Left ventricle myocardium inferior (tissue), 1 donor: ENCODE measurements at places on chromosomes 3 and 15. TPM values are rescaled to one million over a fixed set of nuclear protein-coding genes. Genes with fewer than 3 reads are reported as not detected.

The CPNE4 gene
- total RNA-seq: 17.9 TPM

The SLC28A1 gene
- total RNA-seq: 0.91 TPM

The CA12 gene
- 0.25 TPM for total RNA-seq

The KLHL6 gene
- 0.69 TPM for total RNA-seq

The ZNF660 gene
- 1.1 TPM for total RNA-seq

DNA sequence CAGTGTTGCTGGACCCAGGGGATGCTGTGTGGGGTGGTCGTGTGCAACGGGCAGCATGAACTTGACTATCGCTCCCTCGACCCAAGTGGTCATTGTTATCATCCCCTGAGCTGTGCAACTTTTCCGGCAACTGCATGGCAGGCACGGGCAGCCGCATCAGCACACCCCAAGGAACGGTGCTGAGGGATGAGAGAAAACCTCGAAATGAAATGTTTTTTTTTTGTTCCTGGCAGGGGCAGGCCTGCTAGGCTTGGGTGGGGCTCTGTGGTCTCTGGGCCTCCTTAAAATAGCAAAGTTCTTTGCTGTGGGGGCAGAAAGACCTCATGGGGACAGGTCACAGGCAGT is 51.4 kb downstream of the CORO2B start:
- no peak for DNase-seq

GRCh38 chr3:153087595-153088566 is 74.1 kb upstream of the RAP2B start:
- peak; percentile 32 for DNase-seq

DNA sequence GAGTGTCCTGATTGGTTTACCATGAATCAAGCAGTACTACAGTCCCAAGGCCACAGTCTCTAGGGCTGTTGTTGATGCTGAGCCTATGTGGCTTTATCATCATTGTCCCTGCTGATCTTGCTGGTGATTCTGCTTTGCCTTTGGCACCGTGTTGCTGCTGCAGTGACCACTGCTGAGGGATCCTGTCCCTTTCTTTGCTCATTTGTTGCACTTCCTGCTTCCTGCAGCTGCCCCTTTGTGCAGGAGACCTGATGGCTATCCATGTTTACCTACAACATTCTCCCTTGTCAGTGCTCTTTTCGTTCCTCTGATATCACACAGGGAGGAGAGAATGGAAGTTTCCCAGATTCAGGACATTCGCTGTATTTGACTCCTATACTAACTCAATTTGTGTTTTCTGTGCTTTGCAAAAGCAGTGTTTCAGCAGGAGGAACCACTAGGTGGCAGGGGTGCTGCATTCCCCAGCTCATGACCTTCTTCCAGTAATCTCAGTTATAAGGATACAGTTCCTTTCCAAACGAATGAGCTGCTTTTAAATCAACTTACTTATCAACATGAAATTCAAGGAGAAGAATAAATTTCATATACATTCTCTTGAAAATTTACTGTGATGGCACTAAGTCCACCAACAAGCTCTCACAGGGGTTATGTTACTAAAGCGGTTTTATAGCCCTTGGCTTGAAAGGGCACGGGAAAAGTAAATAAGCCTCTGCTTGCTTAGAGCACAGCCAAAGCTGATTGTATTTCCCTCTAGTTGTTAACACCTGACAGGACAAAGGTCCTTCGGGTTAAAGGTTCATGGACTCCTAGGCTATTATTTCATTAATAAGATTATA is 9.7 kb upstream of the THUMPD3 start:
- peak; percentile 60 for DNase-seq

GRCh38 chr3:154275292-154275691 is 49.0 kb downstream of the DHX36 start:
- no peak for DNase-seq

GRCh38 chr3:30421266-30421665 is 185.1 kb upstream of the TGFBR2 start:
- no peak for DNase-seq

DNA sequence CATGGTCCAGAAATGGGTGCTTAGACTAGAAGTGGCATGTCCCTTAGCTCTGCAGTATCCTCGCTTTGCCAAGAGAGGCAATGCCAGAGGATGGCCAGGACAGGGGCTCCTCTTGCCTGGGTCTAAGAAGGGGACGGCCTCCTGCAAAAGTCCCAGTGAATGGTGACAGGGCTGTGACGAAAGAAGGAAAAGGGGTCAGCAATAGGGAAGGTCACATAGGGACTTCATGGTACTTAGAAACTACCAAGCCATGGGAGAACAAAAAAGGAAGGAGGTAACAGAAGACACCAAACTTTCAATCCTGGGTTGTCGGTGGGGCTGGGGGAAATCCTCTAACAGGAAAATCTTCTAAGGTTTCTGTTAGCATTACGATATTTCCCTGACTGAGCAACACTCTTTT is 36.2 kb upstream of the ATOSA start:
- no peak for DNase-seq

DNA sequence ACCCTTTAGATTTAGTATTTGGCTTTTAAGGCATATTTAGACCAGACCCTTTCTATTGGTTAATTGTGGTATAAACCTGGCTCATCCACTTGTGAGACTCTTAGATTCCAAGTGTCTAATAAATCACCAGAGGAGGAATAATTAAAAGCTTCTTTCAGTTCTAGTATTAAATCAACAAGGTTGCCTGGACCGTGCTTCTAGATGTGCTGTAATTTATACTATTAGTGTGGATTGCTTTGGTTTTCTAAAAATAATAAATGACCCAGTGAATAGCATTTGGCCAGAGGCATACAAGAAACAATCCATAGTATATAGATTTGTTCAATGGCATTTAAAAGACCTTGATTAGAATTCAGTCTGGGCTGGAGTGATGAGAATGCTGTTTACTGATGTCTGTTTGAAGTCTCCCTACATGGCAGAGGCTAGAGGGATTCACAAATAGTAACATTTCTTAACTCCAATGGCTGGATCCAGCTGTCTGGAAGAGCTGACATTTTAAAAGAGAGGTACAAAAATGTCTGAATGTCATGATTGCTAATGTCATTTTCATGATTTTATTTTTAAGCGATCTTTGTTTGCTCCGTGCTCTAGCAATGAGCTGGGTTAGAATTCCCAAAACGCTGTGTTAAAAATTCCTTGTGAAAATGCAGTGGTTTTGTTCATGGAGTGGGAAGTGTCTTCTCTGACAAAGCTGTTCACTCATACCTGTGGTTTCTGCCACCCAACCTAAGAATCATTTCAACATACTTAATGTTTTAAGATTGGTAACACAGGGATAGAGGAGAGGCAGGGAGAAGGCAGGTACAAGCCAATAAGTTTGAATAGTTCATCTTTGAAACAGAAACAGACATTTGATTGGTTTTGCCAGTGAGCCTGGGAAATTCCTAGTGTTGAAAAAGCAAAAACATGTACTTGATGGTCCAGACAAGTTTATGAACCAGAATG is 89.9 kb downstream of the RBMS3 start:
- DNase-seq: no peak

GRCh38 chr3:109140318-109140717 is 3.8 kb downstream of the C3orf85 start:
- DNase-seq: no peak

- DNase-seq: no peak
Observed at GRCh38 chr3:18086760-18087159, 338.4 kb downstream of the SATB1 start.

DNA sequence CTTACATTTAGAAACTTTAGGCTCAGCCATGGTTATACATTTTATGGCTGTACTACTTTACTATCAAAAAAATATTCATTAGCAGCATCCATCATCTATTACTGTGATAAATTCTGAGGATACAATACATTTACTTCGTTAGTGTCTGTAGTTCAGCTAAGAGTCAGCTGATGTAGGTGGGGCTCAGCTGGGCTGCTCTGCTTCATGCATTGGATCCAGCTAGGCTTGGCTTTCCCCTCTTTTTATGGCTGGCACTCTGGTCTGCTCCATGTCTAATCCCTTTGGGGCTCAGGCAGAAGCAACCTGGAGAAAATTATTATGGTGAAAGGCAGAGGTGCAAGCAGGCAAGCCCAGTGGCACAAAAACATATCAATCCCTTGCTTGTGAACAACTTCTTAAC is 930.1 kb upstream of the NR2F2 start:
- DNase-seq: no peak

DNA sequence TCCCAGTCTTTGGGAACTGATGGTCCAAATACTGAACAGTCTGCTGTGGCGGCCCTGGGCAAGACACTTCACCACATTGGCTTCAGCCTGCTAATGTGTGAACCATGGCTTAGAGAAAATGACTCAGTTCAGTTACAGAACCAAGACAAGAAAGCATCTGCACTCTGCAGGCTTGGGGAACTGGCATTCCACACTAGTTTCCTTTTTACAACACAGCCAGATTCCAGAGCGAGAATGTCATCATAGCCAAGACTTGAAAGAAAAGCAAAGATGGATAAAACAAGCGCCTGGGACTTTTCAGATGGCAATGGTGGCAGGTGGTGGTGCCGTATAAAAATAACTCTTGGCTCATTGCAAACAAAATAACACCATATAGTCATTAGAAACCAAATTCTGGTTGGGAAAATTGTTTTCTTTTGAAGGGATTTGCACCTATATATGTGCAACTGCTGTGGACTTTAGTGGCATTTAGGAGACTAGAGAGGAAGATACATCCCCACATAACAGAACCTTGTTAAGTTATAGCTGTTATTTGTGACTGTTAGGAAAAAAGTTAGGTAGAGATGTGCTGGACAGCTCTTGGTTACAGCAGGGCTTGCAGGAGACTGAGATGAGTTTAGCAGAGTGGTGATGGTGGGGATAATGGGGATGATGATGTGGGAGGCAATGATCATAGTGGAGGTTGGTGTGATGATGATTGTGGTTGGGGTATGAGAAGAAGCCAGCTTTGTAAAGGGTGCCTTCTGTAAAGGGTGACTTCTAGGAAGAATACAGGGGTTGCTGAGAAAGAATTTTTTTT is 273.6 kb downstream of the THRB start:
- no peak for DNase-seq
